Type B pancreatic cell (in vitro differentiated cells): ENCODE measurements at places on chromosomes 5 and 9.

GRCh38 chr5:59648949-59649921, 244.3 kb downstream of the PDE4D start:
- DNase-seq, result no peak

GRCh38 chr9:107733523-107733894, 243.9 kb upstream of the KLF4 start:
- DNase-seq, result no peak

DNA sequence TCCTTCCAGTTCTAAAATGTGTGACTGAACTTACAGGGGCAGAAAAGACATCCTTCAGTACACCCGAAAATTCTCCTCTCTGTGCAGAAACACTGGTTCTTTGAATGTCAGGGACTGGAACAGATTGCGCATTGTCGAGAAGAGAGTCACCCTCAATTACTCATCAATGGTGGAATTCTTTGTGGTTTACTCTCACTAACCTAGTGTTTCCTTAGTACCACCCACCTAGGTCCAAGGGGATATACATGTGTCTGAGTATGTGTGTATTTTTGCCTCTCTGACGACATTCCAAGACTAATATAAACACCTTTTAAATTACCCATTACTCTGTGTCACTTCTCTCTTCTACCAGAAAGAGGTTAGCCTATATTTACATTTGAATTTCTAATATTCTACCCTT, 660.8 kb downstream of the TLE1 start:
- no peak for DNase-seq

DNA sequence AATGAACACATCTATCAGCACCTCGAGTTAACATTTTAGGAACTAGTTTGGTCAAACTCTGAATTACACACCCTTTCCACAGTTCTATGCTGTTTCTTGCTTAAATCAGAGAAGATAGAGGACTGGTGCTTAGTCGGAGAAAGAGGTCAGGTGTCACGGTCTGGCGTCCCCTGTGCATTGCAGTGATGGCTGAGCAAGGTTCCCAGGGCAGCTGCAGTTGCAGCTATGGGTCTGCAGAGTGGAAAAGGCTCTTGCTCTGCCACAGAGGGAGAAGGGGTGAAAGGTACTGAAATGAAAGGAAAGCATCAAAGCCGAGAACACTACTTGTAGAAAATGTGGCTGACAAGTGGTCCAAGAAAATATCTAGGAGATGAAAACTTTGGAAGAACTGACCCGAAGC, 25.2 kb upstream of the SH3RF2 start:
- no peak for DNase-seq

DNA sequence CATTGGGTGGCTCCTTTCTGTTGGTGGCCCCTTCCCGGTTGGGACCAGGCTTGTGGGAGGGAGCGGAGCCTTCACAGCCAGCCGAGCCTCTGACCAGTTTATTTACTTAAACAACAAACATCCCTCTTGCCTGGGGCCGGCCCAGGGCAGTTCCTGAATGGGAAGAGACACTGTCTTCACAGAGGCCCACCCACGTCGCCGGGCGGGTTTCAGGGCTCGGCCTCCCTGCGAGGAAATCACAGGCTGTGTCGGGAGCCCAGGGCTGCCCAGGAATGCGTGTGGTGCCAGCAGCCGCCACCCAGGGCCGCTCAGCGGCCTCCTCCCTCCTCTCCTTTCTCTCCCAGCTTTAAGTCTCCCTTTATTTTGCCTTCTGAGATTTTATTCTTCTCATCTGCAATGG, 132.5 kb downstream of the HSD17B3 start:
- peak; percentile 82 for DNase-seq

DNA sequence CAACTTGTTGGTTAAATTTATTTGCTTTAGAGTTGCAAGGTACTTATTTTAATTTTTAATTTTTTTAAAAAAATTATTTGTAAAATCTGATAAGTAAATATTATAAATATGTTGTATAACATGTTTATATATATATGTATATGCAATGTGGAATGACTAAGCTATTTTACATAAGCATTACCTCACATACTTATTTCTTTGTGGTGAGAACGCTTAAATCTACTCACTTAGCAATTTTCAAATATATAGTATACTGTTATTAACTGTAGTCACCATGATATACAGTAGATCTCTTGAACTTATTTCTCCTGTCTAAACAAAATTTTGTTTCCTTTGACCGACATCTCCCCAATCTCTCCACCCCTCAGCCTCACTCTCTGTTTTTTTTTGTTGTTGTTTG, 147.8 kb downstream of the NNT start:
- no peak for DNase-seq

GRCh38 chr5:106454651-106455415, 1215.9 kb downstream of the EFNA5 start:
- DNase-seq, result no peak

DNA sequence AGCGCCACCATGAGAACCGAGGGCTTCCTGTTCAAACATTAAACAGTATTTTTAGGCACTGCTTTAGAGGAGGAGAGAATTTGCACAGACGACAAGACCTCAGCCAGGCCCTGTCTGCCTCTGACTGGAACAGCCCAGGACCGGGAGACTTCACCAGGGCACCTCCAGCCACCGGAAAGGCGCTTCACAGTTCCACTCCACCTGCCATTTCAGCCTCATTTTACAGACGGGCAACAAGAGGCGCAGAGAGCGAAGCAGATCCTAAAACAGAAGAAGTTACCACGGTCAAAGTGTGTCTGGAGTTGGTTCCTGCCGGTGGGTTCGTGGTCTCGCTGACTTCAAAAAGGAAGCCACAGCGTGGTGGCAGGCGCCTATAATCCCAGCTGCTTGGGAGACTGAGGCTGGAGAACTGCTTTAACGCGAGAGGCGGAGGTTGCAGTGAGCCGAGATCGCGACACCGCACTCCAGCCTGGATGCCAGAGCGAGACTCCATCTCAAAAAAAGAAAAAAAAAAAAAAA, 28.4 kb downstream of the COL23A1 start:
- DNase-seq, result no peak

GRCh38 chr5:158108177-158108576, 249.2 kb upstream of the CLINT1 start:
- no peak for DNase-seq

- no peak for DNase-seq
Measured at GRCh38 chr5:54547711-54548250, 30.2 kb downstream of the SNX18 start.

DNA sequence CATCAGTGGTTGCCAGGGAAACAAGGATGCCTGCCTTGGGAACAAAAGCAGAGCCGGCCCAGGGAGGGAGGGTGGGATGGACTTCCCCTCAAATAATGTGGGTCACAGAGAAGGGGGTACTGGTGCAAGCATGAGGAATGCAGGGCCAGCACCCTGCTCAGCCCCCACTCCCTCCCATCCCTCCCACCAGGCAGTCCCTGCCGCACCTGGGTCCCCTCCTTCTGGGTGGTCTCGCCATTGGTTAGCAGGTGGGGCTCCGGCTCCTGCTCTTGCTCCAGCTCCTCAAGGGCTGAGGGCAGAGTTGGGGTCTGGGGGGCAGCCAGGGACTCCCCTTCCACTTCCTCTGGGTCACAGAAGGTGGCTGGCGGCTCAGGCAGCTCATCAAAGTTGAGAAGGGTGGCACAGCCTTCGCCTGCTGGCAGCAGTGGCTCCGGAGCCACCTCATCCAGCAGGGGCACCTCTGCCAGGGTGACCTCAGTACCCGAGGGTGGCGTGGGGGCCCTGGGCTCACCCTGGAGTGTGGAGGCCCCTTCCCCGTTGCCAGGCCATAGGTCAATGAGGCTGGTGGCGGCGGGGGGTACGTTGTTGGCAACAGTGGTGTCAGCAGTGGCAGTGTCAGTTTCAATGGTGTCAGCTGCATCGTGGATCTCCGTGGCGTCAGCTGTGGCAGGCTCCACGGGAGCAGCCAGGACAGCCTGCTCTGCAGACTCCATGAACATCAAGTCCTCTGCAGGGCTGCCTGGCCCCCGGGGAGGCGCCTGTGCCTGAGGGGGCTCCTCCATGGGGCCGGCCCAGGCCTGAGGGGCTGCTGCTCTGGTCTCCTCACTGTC, 11.5 kb downstream of the PRR7 start:
- DNase-seq, result no peak

DNA sequence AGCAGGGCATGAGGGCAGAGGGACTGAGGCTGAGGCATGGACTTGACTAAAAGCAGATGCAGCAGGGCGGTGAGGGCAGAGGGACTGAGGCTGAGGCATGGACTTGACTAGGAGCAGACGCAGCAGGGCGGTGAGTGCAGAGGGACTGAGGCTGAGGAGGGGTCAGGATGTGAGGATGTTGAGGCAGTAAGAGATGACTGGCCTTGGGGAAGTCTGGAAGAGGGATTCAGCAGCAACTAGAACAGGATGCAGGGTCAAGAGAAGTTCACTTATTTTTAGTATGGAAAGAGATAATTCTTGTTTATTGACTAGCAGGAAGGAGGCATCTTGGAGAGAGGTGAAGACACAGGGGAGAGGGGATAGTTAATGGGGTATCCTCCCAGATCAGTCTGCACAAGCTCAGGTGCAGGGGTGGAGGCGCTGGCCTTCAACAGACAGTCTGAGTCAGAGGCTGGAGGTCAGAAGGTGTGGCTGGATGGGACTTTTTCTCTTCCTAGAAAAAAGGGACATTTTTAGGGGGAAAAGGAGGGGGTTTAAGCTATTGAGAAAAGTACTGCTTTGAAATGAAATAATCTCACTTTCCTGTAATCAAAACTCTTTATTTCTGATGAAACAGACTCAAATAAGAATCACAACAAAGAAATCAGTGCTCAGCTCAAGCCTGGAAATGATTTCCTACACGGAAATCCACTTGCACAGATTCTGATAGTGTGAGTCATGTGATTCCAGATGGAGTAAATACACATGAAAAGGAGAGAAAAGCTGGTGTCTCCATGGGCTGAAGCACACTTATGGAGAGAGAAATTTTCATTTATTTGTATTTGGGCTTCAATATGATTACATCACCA, 130.9 kb downstream of the PALM2AKAP2 start:
- DNase-seq, result no peak

DNA sequence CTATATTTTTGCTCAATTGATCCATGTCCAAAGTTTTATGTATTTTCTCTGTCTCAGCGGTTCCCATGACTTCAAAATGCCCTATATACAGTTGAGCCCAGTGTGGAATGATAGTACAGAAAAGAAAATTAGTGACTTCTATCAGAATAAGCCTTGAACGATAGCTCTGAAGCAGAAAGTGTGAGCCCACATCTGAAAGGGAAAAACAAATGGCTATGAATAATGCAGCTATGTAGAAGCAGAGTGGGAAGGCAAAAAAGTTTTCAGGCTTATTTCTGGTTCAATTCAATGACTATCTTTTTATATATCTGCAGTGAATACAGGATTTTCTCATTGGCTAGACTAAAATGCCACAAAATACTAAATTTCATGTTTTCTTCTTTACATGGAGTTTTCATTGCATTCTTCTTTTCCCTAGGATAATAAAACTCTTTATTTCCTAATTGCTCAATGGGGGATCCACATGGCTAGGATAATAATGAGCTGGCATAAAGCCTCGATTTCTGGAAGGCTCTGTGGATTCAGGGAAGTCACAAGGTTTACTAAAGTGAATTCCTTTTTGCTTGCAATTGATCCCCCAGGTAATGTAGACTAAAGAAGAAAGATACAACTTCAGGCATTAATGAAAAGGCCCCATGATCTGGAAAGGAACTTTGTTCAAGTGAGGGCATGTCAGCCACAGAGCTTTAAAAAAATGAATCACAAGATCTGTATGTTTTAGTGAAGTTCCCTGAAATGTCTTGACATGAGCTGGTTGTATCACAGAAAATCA, 377.0 kb upstream of the RIOK2 start:
- DNase-seq, result no peak

GRCh38 chr5:51748647-51749046, 365.4 kb downstream of the ISL1 start:
- DNase-seq, result no peak

DNA sequence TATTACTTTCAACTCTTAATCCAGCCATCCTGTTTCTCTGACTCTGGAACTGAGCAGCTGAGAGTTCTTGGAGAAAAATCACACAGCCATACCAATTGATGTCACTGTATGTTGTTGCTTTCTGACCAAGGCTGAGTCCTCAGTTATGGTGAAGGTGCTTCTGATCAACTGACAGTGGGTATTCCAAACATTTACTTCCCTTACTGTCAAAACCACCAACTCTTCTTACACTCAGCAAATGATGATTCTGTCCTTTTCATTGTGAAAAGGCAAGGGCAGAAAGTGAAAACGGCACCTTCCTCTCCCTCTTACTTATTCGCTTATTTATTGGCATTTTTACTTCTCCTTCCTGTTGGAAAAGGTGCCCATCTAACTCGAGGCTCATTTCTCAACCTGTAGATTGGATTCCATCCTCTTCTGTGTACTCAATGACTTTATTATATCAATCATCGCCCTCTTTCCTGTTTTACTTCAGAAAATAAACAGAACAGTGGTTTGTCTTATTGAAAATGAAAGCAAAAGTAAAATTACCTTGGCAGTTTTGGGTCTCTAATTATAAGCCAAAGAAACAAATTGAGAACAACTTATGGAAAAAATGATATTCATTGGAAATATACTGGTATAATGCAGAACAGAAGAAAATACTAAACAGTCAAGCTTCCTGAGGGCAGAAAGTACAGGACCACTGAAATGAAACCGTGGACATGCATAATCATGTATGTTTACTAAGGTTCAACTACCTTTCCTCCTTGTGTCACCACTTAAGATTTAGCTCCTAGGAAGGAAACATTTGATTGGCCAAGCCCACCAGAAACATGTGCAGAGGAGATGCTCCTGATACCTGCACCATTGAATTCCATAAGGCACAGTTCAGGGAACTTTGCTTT, 104.5 kb upstream of the CHD1 start:
- no peak for DNase-seq

DNA sequence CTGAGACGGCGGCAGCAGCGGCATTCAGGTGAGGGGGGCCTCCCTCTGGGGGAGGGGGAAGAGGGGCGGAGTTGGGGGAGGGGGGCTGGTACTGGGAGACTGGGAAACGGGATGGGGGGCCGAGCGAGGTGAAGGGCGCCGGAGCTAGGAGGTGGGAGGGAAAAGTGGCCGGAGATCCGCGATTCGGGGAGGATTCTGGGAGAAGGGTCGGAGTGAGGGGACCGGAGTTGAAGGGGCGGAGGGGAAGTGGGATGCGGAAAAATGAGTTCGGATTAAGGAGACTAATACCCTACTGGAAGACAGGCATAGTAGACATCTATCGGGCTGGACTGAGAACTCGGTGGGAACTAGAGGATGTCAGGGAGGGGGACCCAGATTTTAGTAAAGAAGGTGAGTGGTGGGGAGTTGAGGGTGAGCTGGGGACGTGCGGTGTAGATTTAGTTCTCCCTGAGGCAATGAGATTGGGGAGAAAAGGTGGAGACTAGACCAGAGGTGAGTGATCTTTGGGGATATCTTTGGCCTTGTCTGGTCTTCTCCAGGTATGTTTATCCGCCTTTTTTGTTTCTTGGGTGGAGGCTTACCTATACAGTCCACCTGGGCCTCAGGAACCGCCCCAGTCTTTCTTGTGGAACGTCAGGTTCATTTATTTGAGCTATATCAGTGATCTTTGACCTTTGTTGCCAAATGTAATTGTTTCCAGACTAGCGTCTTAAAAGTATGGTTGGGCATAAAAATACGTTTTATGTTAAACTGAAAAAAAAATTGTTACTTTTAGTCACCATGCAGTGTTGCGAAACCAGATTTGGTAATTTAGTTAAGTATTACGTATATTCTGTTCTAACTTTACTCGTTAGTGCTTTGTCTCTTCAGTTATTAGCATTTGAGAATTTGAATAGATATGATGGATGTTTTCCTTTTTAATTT, 632 bp downstream of the UBAP1 start:
- DNase-seq, result no peak

- no peak for DNase-seq
Measured at GRCh38 chr9:137007108-137007815, 10.9 kb upstream of the CLIC3 start.

- no peak for DNase-seq
Measured at GRCh38 chr9:17962747-17963146, 383.9 kb downstream of the SH3GL2 start.
